Cerebellar nuclear complex (tissue), 1 donor: ENCODE measurements at places on chromosomes 13 and 19.

DNA sequence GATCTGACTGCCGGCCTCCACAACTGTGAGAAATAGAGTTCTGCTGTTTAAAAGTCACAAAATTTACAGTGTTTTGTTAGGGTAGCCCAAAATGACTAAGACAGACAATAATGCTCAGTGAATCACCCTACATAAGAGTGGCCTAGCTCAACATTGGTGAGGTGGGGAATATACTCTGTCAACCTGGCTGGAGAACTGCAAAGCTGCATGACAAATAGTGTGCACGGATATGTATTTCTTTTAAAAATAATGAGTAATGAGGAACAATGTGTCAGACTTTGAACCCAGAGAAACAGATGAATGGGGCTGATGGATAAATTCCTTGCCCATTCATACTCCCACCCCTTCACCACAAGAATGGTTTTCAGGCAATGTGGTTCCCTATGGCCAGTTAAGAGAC lies 372.4 kb downstream of the SUCLA2 start:
- DNase-seq, result no peak

- no peak for DNase-seq
Measured at GRCh38 chr13:102901615-102902305, 55.9 kb downstream of the ERCC5 start.

DNA sequence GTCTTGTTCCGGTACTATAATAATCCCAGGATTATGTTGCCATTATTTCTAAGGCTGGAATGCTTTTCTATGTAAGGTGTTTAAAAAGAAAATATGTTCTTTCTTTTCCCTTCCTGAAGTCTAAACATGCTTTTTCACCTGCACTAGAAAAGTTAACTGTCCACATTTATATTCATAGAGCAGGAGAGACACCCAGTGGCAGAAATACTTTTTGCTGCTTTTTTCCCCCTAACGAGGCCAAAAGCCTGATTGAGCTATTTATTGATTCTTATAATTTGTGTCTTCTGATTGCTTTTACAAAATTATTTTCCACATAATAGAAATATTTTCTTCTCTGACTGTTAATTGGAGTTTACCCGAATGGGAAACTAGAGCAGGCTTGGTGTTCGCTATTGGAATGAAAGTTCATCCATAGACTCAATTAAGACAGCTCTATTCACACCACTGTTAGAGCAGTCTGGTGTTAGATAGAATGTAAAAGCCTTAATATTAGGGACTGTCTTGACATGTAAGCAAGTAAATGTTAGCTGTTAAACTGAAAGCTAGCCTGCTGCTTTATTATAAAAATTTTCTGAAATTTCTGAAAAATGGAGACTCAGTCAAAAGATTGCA lies 15.8 kb downstream of the GPR180 start:
- DNase-seq, result peak; percentile 22

DNA sequence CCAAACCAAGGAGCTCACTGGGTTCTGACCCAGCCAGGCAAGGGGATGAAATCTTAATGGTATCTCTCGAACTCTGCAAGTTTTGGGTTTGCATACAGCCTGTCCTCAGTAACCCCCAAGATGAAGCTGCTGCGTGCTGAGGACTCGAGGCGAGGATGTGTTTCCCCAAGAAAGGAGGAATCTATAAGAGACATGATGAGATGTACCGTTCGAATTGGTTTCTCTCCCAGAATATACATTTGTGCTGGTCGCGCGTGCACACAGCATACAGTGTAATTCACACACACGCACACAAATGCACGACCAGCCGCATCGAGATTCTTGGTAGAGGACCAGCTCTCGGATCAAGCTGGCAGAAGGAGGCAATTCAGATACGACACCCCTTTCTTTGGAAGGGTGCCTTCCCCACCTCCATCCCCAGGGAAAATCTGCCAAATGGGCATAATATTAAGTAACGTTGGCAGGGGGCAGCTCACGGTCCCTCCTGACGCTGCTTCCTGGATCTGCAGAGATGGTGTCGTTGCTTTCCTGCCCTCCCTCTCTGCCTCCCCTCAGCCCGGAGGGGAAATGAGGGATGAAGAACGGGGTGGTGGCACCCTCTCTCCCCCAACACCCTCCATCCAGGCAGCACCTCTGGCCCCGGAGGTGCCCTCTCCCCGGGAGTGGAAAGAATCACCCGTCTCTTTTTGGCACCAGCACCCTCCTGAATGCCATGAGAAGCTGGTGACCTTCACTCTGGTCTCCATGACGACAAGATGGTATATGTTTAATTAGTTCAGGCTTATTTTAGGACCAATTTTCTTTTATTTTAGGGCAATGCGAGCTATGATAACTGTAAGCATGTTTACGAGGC lies 310.2 kb downstream of the ZNF536 start:
- DNase-seq, result no peak

- DNase-seq, result no peak
Measured at GRCh38 chr19:48815870-48816501, 5.2 kb upstream of the BCAT2 start.

GRCh38 chr19:30722761-30723160 lies 350.6 kb downstream of the ZNF536 start:
- no peak for DNase-seq

DNA sequence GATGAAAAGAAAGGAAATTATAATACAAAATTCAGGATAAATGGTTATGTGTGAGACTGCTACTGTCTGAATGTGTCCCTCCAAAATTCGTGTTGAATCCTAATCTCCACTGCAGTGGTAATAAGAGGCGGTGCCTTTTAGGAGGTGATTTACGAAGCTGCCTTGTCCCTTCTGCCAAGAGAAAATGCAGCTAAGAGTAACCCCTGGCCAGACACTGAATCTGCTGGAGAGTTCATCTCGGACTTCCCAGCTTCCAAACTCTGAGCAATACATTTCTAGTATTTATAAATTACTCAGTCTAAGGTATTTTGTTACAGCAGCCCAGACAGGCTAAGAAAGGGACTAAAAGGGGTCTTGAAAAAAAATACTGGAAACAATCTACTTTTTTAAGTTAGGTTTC lies 152.6 kb downstream of the KLF12 start:
- DNase-seq, result no peak

GRCh38 chr19:46717716-46718143 lies 816 bp upstream of the PRKD2 start:
- DNase-seq, result no peak

- DNase-seq, result no peak
Measured at GRCh38 chr13:67806796-67807195, 576.7 kb upstream of the PCDH9 start.

- no peak for DNase-seq
Measured at GRCh38 chr19:35437406-35437951, 10.6 kb upstream of the FFAR2 start.

DNA sequence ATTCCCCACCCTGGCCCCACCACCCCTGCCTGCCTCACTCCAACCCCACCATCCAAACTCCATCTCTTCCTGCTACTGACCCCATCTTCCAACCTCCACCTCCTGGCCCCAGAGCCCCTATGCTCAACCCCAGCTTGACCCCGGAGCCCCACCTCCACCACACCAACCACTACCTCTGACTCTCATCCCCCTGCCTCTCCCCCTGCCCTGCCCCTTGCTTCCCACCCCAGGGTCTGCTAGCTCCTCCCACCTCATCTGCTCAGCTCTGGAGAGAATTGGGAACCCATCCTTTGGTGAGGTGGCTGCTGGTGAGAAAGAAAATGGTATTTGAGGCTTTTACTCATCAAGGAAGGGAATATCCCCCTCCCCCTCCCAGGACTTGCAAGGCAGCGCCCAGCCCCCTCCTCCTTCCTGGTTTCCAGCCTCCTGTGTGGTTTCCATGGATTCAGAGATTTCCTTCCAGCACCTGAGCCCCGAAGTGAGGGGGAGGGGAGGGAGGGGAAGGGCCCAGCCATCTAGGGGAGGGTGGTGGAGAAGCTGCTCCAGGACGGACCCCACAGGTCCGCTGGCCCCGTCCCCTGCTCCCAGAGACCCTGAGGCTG lies 11.4 kb upstream of the PEPD start:
- DNase-seq, result no peak

DNA sequence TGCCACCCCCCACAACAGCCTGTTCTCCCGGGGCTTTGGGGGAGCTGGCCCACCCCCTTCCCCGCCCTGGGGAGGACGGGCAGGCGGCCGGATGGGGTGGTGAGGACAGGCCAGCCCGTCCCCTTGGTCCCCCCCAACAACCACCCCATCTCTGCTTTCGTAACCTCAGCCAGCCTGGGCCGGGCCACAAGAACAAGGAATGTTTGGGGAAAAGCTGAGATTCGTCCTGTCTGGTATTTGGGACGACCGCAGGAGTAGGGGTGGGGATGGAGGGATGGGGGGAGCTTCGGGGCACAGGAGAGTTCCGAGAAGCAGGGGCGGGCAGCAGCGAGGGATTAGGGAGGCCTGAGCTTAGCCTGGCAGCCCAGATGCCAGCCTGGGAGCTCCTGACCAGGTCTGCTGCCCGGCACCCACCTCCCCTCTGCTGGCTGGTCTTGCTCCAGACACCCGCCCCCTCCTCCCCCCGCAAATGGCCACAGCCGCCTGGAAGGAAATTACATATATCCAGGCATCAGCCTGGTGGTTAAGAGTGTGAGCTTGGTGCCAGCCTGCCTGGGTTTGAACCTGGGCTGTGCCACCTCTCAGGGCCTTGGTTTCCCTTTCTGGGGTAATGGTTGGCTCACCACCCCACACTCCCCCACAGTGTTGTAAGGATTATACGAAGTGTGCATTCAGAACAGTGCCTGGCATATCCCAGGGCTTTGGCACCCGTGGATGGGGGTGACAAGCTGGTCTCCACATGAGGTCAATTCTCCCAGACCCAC lies at the start of gene PODNL1:
TSS of gene PODNL1 (minus strand) at position 117 of the 764 bp plus-strand sequence. CDS start 236 bp downstream, outside the sequence.
- DNase-seq, result no peak

DNA sequence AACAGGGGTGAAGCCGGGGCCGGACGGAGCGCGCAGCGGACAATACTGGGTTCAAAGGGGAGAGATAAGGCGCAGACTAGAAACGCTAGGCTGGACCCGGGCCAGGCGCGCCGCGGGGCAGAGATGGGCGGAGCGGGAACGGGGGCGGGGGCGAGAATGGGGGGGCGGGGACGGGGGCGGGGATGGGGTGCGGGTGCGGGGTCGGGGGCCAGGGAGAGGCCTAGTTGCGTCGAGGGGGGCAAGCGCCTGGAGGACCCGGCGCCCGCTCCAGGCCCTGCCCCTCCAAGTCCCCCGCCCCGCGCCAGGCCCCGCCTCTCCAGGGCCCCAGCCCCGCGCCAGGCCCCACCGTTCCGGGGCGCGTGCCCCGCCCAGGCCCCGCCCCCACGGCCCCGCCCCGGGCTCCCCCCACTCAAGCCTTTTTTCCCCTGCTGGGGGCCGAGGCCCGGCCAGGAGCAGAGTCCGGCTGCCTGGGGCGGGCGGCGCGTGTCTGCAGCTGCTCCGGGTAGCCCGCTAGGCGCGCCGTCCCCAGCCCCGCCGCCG lies at the start of gene CERS4:
TSS of gene CERS4 (plus strand) at position 449 of the 540 bp plus-strand sequence. CDS start 41,707 bp downstream, outside the sequence.
- DNase-seq, result no peak

GRCh38 chr13:110271313-110271712 lies 35.6 kb downstream of the COL4A1 start:
- DNase-seq, result no peak

DNA sequence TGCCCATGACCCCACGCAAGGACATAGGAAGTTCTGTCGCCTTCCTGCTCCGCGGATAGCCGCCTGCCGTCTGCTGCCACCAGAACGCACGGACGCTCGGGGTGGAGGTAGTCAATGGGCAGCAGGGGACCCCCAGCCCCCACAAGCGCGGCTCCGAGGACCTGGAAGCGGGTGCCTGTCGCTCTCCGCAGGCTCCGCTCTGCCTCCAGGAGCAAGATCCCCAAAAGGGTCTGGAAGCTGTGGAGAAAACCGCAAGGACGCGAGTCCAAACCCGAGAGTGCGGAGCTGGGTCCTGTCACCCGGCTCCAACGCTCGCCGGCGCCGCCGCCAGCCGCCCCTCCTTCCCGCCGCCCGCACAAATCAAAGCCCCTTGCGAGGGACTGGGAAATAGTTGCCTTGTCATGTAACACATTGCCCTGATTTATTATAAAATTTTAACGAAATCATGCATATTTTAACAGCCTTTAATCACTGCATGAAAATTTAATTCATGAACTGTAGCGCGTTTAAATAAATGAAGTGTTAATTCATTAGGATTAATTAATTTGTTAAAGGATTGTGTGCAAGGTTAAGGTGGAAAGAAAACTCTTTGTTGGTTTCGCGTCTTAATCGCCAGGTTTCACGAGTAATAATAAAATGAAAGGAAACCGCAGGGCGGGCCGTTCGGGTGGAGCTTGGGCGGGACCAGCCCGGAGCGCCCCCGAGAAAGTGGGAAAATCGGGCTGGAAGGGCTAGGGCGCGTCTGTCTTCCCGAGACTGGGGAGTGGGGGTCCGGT lies 5.5 kb upstream of the POU4F1 start:
- no peak for DNase-seq

GRCh38 chr19:40267601-40267997 lies 17.5 kb downstream of the AKT2 start:
- DNase-seq, result no peak

DNA sequence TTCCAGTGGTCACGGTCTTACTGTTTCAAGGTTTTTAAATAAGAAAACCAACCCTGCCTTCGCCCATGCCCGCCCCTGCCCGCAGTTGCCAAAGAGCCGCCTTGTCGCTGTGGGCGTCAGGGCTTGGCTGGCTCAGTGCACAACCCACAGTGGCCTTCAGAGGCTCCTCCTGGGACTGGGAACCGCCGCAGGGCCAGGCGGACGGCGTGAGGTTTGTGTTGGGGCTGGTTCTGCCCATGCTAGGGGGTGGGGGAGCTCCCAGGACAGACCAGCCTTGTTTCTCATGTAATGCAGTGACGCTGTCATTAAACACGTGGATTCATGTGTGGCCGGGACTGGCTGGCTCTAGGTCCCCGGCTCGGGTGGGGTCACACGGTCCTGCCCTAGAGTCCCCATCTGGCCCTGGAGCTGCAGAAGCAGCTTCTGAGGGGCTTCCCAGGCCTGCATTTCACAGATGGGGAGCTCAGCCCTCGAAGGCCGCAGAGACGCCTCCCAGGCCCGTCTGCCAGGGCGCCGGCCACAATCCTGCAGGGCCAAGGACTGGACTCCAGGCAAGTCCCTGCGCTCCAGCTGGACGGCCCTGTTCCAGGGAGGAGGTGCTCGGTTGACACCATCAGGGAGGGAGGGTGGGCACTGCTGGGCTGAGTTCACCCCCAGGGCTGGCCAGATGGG lies 2.4 kb upstream of the TEKTIP1 start:
- DNase-seq, result no peak

DNA sequence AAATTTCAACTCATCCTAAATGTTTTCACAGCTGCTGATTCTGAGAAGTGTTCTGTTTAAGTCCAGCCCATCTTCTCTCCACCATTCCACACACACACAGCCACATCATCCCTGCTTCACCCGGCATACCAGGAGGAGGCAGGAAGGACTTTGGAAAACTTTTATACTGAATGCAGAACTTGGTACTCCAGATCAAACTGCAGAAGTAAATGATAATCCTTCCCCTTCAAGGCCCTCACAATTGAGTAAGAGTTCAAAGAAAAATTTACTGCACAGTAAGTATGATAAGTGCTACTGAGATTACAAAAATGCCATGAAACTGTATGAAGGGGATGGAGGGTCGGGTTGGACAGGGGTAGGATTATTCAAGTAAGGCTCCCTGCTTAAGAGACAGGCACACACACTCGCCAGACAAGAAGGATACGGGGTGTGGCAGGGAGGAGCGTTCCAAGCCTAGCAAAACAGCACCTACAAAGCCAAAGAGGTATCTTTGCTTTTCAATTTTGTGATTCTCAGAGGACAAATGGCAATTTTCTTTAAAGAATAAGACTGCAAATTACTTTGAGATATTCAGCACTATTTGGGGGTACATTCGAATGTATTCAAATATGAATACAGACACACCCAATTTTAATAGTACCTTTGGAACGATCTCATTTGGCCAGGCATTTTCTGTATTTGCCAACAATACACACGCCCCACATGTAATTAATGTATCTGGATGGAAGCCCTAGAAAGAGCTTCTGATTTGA lies 2.5 kb downstream of the USP12 start:
- DNase-seq, result no peak

- DNase-seq, result no peak
Measured at GRCh38 chr13:32622827-32623226, 36.6 kb downstream of the PDS5B start.
